Stimulated activated CD8-positive, alpha-beta memory T cell treated with anti-CD3 and anti-CD28 coated beads, Interleukin-12 subunit alpha, Interleukin-12 subunit beta, amount 100 ng/mL, for 4 hours (primary cell): ENCODE measurements at places on chromosomes 6 and 20.

GRCh38 chr6:24547243-24547642, 52.5 kb downstream of the ALDH5A1 start:
- DNase-seq: peak; percentile 12

DNA sequence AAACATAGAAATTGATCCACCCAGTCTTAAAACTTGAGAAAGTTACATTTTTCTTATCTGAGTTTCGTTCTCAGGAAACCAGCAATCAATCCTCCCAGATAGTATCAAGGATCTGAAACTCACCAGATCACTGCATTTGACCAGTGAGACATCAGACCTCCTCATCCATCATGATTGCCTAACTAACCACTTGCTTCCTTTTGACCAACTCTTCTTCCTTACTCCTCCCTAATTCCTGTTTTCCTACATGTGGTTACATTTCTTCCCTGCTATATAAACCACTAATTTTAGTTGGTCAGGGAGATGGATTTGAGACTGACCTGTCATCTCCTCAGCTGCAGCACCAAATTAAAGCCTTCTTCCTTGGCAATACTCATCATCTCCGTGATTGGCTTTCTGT, 357.1 kb upstream of the POU3F2 start:
- no peak for DNase-seq

DNA sequence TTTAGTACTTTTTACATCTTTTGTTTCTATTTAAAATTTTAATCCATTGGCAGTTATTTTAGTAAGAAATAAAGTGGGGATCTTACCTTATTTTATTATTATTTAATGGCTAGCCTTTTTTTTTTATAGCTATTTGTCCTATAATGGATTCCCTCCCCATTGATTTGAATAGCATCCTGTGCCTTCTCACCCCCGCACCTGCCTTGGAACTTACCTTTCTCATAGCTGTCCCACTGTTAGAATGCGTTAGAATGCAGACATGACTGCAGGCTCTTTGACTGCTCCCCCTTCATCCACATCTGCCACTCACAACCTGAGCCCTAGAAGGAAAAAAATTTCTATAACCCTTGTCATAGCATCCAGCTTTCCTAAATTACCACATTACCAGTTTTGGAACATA, 9.1 kb downstream of the PKIB start:
- no peak for DNase-seq

DNA sequence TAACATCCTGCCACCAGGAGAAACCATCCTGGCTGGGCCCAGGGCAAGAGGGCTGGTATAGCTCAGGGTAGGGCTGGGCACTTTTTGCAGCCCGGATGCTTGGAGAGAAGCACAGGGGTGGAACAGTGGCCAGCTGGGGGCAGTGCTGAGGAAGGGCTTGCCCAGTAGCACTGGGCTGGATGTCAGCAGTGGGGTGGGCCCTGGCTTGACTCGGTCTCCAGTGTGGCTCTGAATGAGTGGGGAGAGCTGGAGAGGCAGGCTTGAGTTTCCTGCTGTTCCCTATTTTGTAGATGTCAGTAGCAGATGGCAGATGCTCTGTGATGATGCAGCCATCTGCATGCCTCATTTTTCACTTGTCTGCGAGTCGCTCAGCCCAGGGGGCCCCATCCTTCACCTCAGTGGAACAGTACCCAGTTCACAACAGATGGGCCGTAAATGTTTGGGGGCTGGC, 56.3 kb upstream of the TULP1 start:
- DNase-seq: no peak

DNA sequence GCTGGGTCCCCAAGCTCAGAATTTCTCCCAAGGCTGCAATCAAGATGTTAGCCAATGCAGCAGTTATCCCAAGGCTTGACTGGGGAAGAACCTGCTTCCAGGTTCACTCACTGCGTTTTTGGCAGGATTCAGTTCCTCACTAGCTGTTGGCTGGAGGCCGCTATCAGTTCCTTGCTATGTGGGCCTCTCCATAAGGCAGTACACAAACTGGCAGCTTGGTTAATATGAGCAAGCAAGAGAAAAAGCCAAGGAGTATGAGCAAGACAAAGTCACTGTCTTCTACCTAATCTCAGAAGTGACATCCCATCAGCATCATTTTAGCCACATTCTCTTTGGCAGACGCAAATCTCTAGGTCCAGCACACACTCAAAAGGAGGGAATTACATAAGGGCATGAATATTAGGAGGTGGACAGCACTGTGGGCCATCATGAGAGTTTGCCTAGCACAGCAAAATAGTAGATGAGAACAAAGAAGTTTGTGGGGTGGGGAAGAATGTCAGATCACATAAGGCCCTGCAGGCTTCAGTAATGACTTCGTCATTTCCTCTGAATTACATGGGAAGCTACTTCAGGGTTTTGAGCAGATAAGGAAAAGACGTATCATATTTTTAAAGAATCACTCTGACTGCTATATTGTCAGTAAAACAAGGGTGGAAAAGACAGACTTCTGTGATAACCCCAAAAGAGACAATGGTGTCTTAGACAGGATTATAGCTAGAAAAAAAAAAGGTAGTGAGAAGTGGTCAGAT, 25.5 kb downstream of the LMBRD1 start:
- no peak for DNase-seq

DNA sequence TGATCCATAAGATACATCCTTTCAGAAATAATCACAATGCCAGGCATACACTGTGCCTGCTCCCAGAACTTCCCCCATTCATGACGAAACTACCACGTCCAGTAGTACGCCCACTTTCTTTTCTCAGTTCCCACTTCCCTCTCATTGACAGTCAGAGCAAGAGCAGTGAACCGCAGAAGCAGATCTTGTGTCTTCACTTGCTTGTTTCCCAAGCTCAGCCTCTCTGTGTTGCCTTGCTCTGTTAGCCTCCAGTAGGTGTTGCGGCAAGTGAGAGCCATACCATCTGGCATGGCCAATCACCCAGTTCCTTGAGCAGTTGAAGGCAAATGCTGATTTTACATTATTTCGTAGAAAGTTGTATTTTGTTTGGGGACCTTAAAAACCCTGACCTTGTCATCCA, 11.7 kb downstream of the UST start:
- DNase-seq: no peak
